Natural killer cell (primary cell): ENCODE measurements at places on chromosomes 6 and 20. TPM values are rescaled to one million over a fixed set of nuclear protein-coding genes. Genes with fewer than 3 reads are reported as not detected.

STMND1 gene
- total RNA-seq = not detected

GPSM3 gene
- total RNA-seq = 216 TPM

SNAI1 gene
- 2.1 TPM for total RNA-seq

- no peak for DNase-seq
These were observed 24.5 kb downstream of the ADAT2 start for GRCh38 chr6:143426026-143426425.

- DNase-seq = no peak
These were observed 27.3 kb downstream of the COL21A1 start for GRCh38 chr6:56220078-56220477.

GRCh38 chr6:410555-411395 is 19.2 kb downstream of the IRF4 start:
- no peak for DNase-seq
